Pancreas (tissue), 10 donors: ENCODE measurements at places on chromosomes 6 and 20. TPM values are rescaled to one million over a fixed set of nuclear protein-coding genes. Genes with fewer than 3 reads are reported as not detected.

The VARS1 gene
- total RNA-seq = 29.4 TPM

The LCA5 gene
- 4.0 TPM for total RNA-seq

The RIPPLY2 gene
- total RNA-seq = 0.28 TPM

The CDH26 gene
- 0.32 TPM for total RNA-seq

The RBBP8NL gene
- total RNA-seq = 1.1 TPM

The NDRG3 gene
- total RNA-seq = 10.9 TPM

The KIAA1586 gene
- 3.1 TPM for total RNA-seq

The CTCFL gene
- not detected for total RNA-seq

The PIGU gene
- total RNA-seq = 4.1 TPM

The SNX9 gene
- total RNA-seq = 16.1 TPM

The GNMT gene
- total RNA-seq = 295 TPM

The POU5F1 gene
- total RNA-seq = 1.1 TPM

The IL20RA gene
- 7.6 TPM for total RNA-seq

The ZNF391 gene
- total RNA-seq = 2.4 TPM

The MMP24 gene
- total RNA-seq = 5.8 TPM

The HTR1E gene
- not detected for total RNA-seq

The PACSIN1 gene
- total RNA-seq = 0.37 TPM

The ERMARD gene
- total RNA-seq = 9.1 TPM

The SCRT2 gene
- 0.06 TPM for total RNA-seq

The PTGIS gene
- 16.2 TPM for total RNA-seq

The GPRC6A gene
- total RNA-seq = not detected

The TRIM15 gene
- not detected for total RNA-seq

The THEMIS gene
- total RNA-seq = 0.19 TPM

The SSTR4 gene
- not detected for total RNA-seq

The ACTL10 gene
- 3.1 TPM for total RNA-seq

The NFATC2 gene
- total RNA-seq = 8.3 TPM

The FITM2 gene
- 5.3 TPM for total RNA-seq

The CTNNBL1 gene
- total RNA-seq = 21.1 TPM

The OR2H1 gene
- total RNA-seq = not detected

The B3GAT2 gene
- 0.03 TPM for total RNA-seq

The HTR1B gene
- total RNA-seq = not detected

The SIM1 gene
- total RNA-seq = 5.0 TPM

The HEY2 gene
- total RNA-seq = 2.0 TPM

The LAMP5 gene
- 0.09 TPM for total RNA-seq

The SAMD5 gene
- total RNA-seq = 1.1 TPM

The ZBTB2 gene
- 5.4 TPM for total RNA-seq

The GSTA4 gene
- total RNA-seq = 14.1 TPM

The SPATS1 gene
- not detected for total RNA-seq

The TAGAP gene
- total RNA-seq = 0.24 TPM

The DEFB124 gene
- not detected for total RNA-seq

The C2 gene
- total RNA-seq = 2.0 TPM

The ADGRF5 gene
- 4.5 TPM for total RNA-seq

The ULBP2 gene
- total RNA-seq = 0.25 TPM

The BHLHE23 gene
- not detected for total RNA-seq

The SLC13A3 gene
- 5.1 TPM for total RNA-seq

The ARMH2 gene
- total RNA-seq = not detected

The GMPR gene
- 11.1 TPM for total RNA-seq
